ENCODE measurements at places on chromosomes 3 and 15. TPM values are rescaled to one million over a fixed set of nuclear protein-coding genes. Genes with fewer than 3 reads are reported as not detected.

Gene ARPP21
- 224 TPM for total RNA-seq

Gene DUOX1
- not detected for total RNA-seq

Gene CGNL1
- total RNA-seq: 5.2 TPM

Gene TPRG1
- 0.74 TPM for total RNA-seq

Gene TM4SF18
- total RNA-seq: 3.7 TPM

Gene DPPA4
- total RNA-seq: 0.98 TPM

Gene TMEM158
- total RNA-seq: 14.5 TPM

Gene TNNC1
- 0.49 TPM for total RNA-seq

Gene UBE2E1
- 89.5 TPM for total RNA-seq

Gene FAM219B
- 41.3 TPM for total RNA-seq

Gene PLXND1
- total RNA-seq: 24.1 TPM

Gene ZBTB38
- 117 TPM for total RNA-seq

Gene IGSF11
- 8.9 TPM for total RNA-seq

Measured in temporal lobe (tissue), 4 donors.